Glutamatergic neuron (in vitro differentiated cells): ENCODE measurements at places on chromosomes 13 and 19. TPM values are rescaled to one million over a fixed set of nuclear protein-coding genes. Genes with fewer than 3 reads are reported as not detected.

Gene BEST2
- not detected for total RNA-seq

Gene RELB
- total RNA-seq, result 1.2 TPM

- peak; percentile 96 for DNase-seq
Measured at GRCh38 chr19:7862413-7862951, 11.7 kb downstream of the PRR36 start.

Gene DMKN
- 0.88 TPM for total RNA-seq

DNA sequence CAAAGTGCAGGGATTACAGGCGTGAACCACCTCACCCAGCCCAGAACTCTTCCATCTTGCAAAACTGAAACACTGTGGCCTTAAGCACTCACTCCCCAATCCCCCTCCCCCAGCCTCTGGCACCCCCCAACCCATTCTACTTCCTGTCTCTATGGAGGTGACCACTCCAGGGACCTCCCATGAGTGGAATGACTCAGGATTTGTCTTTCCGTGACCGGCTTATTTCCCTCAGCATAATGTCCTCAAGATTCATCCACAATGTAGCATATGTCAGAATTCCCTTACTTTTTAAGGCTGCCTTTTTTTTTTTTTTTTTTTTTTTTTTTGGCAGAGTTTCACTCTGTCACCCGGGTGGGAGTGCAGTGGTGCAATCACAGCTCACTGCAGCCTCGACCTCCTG lies 3.6 kb upstream of the F2RL3 start:
- no peak for DNase-seq

GRCh38 chr13:34019870-34020269 lies 201.9 kb downstream of the RFC3 start:
- DNase-seq, result no peak

- DNase-seq, result no peak
Measured at GRCh38 chr13:112727581-112727980, 37.7 kb downstream of the ATP11A start.

Gene RHPN2
- 1.8 TPM for total RNA-seq

Gene ACTMAP
- 20.7 TPM for total RNA-seq

GRCh38 chr13:110597041-110597689 lies 18.2 kb upstream of the NAXD start:
- peak; percentile 25 for DNase-seq

Gene ALOX5AP
- 0.81 TPM for total RNA-seq

GRCh38 chr13:71046360-71047079 lies 820.5 kb downstream of the DACH1 start:
- no peak for DNase-seq
